Right kidney (tissue), 9 donors: ENCODE measurements at places on chromosomes 12 and 14.

DNA sequence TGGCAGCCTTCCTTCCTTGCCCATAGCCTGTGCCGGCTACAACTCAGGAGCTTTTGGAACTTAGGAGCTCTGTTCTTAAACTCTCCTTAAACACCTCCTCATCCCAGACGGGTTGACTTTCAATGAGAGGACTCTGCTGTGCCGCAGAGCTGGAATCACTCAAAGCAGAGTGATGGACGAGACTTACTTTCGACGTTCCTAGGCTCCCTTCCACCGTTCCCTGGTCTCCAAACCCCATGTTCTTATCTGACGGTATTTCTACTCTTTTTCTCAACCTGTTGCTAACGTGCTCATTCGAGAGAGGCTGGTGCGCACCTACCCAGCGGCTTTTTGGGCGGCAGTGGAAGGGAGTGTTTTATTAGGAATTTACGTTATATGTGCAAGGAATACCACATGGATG is 232.7 kb downstream of the CACNA1C start:
- DNase-seq, result no peak

- DNase-seq, result no peak
Measured at GRCh38 chr12:132012919-132013568, 63.3 kb downstream of the EP400 start.

DNA sequence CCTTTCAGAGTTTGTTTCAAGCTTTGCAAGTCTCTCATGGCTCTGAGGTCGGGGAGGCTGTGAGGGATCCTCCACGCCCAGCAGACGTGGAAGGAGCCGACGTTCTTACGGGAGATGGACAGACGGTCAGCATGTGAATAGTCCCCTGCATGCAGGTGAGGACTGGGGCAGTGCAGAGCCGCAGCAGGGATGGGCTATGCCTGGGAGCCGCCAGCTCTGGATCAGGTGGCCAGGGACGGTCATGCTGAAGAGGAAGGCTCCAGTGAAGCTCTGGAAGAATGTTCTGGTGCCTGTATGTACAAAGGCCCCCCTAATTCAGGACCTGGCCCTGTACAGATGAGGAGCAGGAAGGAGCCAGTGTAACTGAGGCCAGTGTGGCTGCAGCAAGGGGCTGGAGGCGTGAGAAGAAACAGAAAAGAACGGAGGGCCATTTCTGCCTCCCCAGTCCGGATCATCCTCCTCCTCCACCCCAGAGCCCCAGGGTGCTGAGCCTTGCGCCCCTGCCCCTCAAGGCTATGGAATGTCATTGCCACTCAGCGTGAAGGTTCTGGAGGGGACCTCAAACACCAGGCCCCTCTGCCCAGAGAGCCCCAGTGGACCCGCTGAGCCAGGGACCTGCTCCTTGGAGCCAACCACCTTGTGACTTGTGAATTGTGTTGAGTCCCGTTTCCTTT is 96.8 kb upstream of the DIO3 start:
- DNase-seq, result no peak

- no peak for DNase-seq
Measured at GRCh38 chr12:123696207-123696606, 15.9 kb upstream of the ATP6V0A2 start.

GRCh38 chr12:109304485-109304884 is 4.6 kb downstream of the FOXN4 start:
- no peak for DNase-seq

- no peak for DNase-seq
Measured at GRCh38 chr14:24706351-24706750, 72.4 kb upstream of the GZMB start.

DNA sequence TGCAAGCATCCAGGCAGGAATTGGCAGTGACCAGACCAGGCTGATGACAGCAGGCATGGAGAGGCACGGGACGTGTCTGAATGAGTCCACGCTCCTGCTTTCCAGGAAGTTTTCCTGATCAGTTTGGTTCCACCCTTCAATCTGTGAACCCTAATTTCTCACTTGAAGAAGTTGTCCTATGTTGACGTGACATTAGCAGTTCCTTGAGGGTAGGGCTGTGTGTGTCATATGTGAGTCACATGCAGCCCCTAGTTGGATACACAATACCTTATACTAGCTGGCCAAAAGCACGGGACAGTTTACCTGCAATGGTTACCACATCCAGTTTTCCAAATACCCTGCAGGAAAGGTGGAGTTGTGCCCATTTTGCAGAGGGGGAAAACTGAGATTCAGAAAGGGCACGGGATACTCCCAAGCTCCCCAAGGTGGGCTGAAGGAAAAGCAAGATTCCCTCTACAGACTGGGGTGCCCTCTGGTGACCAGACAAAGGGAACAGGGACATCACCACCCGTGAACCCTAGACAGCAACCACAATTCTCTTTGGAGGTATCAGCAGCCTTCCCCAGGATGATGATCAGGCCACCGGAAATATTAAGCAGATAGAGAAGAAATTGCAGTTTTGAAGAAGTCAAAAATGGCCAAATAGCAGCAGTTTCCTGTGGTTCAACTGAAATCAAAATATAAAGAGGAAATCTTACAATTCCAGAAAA is 194.5 kb downstream of the PHETA1 start:
- no peak for DNase-seq

- no peak for DNase-seq
Measured at GRCh38 chr14:32678088-32678487, 260.6 kb upstream of the NPAS3 start.

- no peak for DNase-seq
Measured at GRCh38 chr14:105864651-105865265, 338.4 kb downstream of the TMEM121 start.

- DNase-seq, result peak; percentile 49
Measured at GRCh38 chr14:74647678-74648461, 35.8 kb upstream of the LTBP2 start.

DNA sequence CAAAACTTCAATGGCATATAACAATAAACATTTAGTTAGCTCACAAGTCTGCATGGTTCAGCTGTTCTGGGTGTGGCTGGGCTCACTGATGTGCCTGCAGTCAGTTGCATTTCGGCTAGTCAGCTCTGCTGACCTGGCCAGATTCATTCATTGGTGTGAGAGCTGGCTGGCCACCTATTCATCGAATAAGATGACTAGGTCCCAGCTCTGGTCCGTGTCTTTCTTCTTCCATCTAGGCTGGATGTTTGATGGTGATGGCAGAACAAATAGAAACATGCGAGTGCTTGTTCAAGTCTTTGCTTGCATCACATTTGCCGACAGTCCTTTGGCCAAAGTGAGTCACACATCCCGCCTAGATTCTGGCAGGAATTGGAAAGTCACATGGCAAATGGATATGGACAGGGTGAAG is 203.3 kb upstream of the CRY1 start:
- DNase-seq, result no peak

- DNase-seq, result no peak
Measured at GRCh38 chr14:73465823-73466532, 7.6 kb upstream of the NUMB start.

- no peak for DNase-seq
Measured at GRCh38 chr12:3571724-3572123, 80.7 kb downstream of the PRMT8 start.

- no peak for DNase-seq
Measured at GRCh38 chr12:18905134-18905533, 167.2 kb downstream of the CAPZA3 start.

- no peak for DNase-seq
Measured at GRCh38 chr14:75539162-75539560, 16.9 kb downstream of the BATF start.

DNA sequence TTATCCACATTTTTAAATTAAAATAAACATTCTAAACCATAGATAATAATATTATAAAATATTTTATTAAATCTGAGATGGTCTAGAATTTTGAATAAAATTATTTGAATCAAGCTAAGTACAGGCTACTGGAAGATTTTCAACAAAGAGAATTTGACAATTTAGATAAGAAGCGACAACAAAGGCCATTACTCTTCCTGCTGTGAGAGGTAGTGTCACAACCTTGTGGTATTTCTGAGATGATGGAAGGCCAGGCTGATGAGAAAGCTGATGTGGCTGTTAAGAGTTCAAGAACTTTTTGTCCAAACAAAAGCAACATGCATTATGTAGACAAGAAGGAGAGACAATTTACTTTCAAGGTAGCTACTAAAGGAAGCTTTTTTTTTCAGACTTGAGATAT is 43.7 kb upstream of the CNTN1 start:
- no peak for DNase-seq

GRCh38 chr12:30679241-30679640 is 16.4 kb downstream of the IPO8 start:
- DNase-seq, result no peak

DNA sequence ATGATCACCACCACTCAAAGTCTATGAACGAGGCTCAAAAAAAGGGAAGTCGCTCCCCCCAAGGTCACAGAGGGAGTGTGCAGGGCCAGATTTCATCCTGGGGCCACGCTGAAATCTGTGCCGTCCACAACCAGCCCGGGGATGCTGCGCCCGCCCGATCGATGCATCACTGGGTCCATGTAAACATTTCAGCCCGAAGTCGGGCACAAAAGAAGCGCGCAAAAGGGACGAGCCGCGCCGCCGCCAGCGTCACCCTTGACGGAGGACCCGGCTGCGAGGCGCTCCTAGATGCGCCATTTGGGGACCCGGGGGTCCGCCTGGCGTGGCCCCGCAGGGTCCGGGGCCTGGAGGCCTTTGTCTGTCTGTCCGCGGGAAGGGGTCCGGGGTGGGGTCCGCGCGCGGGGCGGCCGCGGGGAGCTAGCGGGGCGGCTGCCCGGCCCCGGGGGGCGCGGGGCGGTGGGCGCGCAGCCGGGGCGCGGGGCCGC is 503 bp downstream of the FBXO21 start:
- peak; percentile 79 for DNase-seq
